ENCODE measurements at places on chromosomes 7 and 10. TPM values are rescaled to one million over a fixed set of nuclear protein-coding genes. Genes with fewer than 3 reads are reported as not detected.

DNA sequence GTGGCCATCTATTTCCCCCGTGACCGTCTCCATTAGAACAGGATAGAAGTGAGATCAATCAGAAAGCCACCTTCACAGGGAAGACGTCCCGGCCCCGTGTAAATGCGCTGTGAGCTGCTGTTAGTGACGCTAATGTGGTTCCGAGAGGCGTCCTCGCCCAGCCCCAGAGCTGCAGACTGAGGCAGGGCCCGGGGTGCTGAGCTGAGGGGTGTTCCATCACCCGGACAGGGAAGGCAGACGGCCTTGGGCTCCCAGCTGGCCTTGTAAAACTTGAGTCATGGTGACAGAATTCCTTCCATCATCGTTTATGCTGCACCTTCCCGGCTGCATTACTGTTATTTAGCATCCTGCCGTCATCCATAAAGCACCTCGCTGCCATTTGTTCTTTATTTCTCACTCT lies 195.3 kb upstream of the CTBP2 start:
- DNase-seq, result no peak

DNA sequence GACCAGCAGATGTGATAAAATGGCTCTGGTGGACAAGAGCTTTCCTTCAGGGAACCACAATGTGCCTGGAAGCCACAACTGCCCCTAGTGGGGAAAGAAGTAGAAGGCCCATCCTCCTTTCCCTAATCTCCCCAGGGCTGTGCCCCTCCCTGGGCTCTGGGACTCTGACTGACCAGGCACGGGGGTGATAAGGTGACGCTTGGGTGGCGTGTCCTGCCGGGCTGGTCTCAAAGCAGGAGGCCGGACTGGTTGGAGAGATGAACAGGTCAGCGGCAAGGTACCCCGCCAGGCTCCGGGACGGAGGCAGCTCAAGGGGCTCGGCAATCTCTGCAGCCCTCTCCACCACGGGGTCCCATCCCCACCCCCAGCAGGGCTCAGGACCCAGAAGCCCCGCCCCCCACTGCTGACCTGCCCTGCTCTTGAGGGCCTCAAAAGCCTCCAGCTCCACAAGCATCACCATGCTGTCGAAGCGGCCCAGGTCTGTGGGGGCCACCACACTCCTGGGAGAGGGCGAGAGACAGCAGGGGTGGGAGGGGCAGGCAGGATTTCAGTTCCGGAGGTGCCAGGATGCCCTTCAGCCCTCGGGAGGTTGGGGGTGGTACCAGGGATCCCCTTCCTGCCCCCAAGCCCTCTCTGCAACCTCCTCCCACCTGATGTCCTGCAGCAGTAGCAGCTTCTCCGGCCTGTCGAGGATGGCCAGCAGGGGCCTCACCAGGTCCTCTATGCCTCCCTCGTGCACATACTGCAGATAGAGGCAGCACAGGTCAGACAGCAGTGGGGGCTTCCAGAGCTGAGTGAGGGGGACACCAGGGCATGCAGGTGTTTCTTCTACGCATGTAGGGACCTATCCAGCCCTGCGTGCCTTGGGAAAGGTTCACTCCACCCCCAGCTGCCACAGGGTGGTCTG lies 12.2 kb downstream of the LZTS2 start:
- DNase-seq, result no peak

DNA sequence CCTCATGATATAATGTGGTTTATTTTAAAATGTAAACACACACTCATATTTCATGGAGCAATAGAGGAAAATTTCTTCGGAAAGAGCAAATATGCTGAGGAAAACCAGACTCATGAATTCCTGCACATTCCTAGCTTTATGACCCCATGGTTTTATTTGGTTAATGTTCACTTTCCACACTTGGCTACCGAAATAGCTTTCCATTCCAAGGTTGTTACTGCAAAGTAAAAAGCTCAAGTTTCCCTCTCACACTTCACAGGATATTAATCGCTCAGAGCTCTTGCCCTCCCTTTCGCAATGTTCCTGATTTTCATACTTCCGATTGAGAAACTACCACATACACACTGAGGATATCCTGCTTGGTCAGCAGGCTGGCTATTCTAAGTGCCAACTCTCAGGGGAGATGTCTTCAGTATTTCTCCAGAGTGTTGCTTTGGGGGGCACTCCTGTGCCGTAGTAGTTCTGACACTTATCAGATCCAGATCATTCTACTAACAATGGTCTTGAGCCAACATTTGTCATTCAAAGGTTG lies 77.5 kb upstream of the STEAP1B start:
- DNase-seq, result peak; percentile 86

DNA sequence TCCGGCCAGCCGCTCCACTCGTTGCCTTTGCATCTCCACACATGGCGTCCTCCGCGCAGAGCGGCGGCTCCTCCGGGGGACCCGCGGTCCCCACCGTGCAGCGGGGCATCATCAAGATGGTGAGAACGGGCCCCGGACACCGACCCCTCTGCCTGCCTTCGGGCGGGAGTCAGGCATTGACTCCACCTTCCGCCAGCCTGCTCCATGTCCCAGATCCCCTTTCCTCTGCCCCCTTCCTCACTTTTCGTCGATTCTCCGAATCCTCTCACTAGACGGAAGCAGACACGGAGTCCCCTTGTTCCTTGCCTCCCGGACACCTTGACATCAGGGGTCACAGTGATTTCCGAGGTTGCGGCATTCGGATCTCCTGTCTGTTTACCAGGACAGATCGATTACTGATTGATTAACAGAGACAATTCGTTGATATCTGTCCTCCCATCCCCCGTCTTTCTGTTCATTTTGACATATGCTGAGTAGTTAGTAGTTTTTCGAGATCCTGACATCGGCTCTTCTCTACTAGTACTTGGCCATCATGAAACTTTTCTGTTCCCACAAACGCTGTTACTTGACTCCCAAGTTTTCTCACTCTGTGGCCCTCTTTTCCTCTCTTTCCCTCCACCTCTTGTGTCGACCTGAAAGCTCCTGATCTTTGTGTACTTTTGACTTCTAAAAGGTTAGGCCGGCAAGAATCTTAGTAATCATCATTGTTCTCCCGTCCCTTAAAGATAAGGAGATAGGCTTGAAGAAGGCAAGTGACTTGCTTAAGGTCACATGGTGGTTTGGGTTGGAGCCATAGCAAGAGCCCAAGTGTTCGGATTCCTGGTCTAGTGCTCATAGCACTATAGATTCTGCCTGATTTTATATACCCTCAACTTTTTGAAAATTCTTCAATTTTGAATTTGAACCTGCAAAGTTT lies 597 bp downstream of the SND1 start:
- no peak for DNase-seq

GRCh38 chr10:31709476-31709875 lies 219.2 kb downstream of the ARHGAP12 start:
- no peak for DNase-seq

GRCh38 chr10:293636-294035 lies 158.4 kb downstream of the ZMYND11 start:
- DNase-seq, result no peak

- DNase-seq, result no peak
Observed at GRCh38 chr7:37714606-37715005, 31.0 kb downstream of the GPR141 start.

GRCh38 chr7:21305455-21306235 lies 122.2 kb upstream of the SP4 start:
- DNase-seq, result no peak

DNA sequence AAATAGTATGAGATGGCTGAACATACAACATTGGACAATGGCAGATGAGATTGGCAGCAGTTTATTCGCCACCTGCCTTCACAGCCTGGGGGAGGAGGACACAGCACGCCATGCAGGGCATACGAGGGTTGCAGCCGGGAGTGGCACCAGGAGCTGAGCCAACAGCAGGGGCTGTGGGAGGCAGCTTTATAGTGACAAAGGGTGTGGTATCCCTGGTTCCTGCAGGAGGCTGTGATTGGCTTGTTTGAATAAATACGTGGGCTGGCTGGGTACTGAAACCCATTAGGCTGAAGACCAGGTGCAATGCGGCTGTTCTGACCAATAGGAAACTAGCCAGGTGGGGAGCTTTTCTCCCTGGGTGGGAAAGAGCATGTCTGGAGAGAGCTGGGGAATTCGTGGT lies 68.9 kb upstream of the LEP start:
- DNase-seq, result no peak

- DNase-seq, result no peak
Observed at GRCh38 chr7:113521468-113521867, 397.3 kb downstream of the PPP1R3A start.

DNA sequence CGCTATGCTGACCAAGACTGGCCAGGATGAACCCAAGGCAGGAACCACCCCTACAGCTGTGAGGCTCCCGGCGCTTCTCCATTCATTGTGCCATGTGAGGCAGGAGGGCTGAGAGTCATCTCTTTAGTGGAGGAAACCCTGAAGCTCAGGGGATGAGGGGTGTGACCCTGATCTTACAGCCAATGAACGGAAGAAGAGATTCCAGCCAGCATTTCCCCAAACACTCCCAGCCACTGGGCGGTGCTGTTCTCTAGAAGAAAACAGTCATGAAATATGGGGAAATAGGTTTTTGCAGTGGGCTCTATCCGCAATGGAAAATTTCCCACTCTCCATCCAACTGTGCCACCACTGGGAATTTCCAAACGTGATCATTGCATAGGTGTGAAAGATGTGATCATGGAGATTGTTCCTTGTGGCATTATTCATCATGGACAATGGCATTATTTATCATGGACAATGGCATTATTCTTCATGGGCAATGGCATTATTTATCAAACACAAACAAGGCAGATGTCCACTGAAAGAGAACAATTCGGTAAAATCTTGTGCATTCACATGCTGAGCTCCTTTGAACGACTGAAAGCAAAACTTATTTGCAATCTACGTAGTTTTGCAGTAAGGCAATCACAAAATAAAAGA lies 14.0 kb upstream of the SLC18A2 start:
- DNase-seq, result no peak

- no peak for DNase-seq
Observed at GRCh38 chr7:98231493-98232262, 20.4 kb downstream of the TECPR1 start.

DNA sequence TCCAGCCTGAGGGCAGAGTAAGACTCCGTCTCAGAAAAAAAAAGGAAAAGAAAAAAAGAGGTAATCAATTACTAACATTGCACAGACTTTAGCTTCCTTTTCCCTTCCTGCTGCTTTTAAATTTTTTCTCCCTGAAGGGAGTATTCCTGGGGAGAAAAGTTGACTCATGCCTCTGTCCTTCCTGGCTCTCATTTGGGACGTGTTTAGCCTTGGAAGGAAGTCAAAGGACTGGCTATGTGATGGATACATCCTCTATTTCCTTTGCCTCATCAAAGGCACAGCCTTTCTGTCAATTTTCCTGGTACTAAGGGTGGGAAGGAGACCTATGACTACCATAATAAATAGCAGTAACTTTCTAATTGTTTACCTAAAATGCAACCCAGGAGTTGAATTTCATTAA lies 77.6 kb downstream of the ITGA8 start:
- DNase-seq, result no peak

DNA sequence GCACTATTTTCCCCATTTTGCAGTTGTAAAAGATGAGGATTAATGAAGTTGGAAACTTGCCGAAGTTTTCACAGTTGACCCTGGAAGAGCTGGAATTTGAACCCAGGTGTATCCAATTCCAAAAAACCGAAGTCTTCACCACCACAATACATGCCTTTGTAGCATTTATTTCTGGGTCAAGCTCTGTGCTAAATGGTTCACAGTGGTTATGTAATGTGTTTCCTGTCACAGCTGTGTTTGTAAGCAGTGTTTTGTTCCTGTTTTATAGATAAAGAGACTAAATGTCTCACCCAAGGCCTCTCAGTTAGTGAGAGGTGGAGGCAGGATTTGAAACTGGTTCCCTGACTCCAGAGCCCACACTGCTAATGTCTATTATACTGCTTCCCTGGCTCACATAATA lies 17.6 kb downstream of the SFTPA2 start:
- no peak for DNase-seq

DNA sequence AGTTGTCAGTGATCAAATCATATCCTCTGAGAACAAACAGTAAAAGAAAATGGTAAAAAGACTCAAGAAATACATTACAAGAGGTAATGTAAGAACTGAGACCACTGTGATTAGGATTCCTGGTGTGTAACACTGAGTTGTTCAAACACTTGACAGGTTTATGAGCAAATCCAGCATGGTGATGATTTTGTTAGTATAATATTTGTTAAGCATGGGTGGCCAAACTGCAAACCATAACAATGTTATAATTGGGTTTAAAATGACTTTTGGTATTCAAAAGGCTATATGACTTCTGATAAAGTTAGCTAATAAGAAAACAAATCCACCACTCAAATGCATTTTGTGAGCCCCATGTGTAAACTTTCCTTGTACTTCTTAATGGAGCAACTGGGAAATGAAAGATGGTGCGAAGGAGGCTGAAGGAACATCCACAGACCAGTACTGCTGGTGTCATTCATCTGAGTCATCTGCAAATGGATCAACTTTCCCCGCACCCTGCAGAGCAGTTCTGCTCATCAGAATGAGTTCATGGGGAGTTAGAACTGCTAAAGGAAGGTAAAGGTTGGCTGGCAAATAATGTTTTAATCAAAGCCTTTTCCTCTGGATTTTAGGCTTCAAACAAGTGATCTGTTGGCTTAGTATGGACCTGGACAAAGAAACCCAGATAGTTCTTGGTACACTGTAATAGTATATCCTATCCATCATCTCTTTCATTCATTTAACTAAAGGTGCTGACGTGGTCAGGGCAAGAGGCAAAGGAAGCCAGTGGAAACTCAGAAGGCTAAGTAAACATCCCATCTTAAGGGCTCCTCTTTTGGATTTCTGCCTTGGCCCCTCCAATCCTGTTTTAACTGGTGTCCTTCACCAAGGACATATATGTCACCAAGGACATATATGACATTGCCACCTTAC lies 45.0 kb downstream of the AFAP1L2 start:
- no peak for DNase-seq

DNA sequence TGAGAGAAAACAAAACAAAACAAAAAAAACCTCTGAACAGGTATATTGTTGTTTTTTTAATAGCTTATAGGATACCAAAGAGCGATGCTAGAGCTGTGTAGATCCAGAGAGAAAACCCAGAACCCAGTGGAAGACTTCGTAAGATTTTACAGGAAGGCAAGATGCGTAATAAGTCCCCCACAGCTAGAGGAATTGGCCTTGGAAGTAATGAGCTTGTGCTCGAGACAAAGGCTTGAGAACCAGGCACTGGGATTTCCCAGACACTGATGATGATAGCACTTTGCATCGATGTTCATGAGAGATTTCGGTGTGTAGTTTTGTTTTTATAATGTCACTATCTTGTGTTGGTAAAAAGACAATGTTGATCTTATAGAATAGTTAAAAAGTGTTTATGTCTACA lies 821.5 kb upstream of the IGFBP3 start:
- no peak for DNase-seq

- no peak for DNase-seq
Observed at GRCh38 chr7:14999331-14999730, 96.8 kb upstream of the DGKB start.

- no peak for DNase-seq
Observed at GRCh38 chr7:23925088-23925487, 215.1 kb downstream of the STK31 start.

GRCh38 chr10:84337199-84337598 lies 8.8 kb downstream of the CCSER2 start:
- no peak for DNase-seq

GRCh38 chr7:30937416-30937815 lies 25.8 kb downstream of the AQP1 start:
- no peak for DNase-seq

The INA gene
- 0.46 TPM for polyA plus RNA-seq

The SUN1 gene
- 137 TPM for polyA plus RNA-seq

The FBXO24 gene
- polyA plus RNA-seq, result 4.0 TPM

The HOXA10 gene
- 0.94 TPM for polyA plus RNA-seq

The SPDYE8 gene
- polyA plus RNA-seq, result 0.87 TPM

The PRPS1L1 gene
- not detected for polyA plus RNA-seq

The SBDS gene
- polyA plus RNA-seq, result 108 TPM

The BAIAP2L1 gene
- 20.6 TPM for polyA plus RNA-seq

The AMPH gene
- polyA plus RNA-seq, result 11.4 TPM
